ENCODE measurements at places on chromosomes 7 and 10.

DNA sequence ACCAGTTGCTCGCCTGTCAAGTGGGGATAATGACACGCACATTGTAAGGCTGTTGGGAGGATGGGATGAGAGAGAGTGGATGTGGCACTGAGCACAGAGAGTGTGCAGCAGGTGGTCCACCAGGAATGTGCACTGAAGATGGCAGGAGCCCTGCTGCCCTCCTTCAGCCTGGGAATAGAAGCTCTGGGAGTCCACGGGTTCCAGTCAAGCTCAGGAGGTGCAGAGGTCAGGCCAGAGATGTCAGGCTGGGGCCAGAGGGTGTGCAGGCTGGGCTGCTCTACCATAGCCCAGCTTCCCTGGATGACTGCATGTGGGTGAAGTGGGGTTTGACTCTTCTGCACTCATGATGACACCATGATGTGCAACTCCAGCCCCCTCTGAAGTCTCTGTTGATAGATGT is 58.7 kb downstream of the C10orf120 start:
- no peak for DNase-seq

DNA sequence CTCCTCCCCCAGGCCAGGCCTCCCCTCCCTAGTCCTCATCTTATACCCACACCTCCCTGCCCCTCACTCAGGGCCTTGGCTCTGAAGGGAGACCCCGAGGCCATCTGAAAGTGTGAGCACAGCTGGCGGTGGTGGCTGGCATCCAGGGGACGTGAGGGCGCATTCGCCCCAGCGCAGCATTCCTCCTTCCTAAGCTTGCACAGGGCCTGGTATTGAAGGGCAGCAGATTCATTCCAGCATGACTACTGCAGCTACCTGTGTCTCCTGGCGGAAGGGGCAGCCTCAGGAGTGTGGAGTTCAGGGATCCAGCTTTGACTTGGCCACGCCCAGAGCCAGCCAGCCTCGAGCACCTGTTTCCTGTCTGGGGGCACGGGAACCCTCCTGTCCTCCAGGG is 72.6 kb downstream of the PARP12 start:
- DNase-seq, result no peak

- no peak for DNase-seq
Measured at GRCh38 chr10:125331056-125331455, 170.7 kb upstream of the CTBP2 start.

GRCh38 chr7:155962968-155963300 is 150.7 kb upstream of the SHH start:
- no peak for DNase-seq

DNA sequence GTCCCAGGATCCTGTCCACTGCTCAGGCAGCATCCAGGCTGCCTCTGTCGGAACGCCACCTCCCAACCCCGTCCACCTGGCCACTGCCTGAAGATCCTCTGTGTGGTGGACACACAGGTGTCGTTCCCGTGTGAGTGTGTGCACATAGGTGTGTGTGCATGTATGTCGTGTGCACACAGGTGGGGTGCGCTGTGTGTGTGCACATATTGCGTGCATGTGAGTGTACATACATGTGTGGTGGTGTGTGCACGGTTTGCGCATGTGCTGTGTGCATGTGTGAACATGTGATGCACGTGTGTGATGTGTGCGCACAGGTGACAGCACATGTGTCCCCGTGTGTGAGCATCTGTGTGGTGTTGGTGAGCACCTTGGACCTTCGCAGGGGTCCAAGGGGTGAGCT is 7.1 kb downstream of the TMEM184A start:
- no peak for DNase-seq

DNA sequence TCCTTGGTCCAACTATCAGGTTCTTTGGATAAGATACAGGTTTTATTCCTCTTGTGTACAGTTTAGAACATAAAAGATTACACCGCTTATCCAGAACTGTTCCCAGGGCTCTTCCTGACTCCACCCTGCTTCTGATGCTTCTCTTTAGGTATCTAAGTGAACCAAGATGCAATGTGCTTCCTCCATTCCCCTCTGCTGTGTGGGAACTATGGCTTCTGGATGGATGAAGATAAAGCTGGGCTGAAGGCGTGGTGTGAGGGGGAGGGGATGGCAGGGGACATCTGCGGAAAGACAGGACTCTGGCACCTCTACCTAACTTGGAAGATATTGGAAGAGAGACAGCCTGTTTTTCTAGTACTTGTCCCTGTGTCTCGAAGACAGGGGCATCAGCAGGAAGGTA is 209.9 kb upstream of the TBX20 start:
- DNase-seq, result no peak

DNA sequence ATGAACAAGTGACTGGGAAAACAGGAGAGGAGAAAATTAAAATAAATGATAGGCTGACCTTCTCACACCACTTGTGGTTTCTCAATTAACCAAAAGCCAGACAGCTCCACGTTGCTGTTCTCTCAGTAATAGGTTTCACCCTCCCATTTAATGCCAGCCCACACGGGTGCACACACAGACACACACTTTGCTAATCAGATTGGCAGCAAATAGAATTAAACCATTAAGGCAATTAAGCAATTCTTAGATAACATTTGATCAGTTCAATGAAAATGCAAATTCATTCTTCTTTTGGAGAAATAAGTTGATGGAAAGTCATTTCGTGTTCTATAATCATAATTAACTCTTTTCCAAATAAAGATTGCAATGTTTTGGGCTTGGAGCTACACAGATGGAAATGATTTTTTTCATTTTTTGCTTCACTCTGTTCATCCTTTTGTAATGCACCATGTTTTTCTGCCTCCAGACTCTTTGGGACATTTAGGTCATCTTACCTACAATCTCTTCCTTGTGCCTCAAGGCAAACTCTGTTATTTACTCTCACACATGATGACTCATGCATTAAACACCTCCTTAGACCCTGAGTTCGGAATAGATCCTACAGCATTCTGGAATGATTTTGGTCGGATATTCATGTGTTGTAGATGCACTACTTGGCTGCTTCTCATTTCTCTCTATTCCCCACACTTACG is 700.7 kb downstream of the AUTS2 start:
- no peak for DNase-seq

DNA sequence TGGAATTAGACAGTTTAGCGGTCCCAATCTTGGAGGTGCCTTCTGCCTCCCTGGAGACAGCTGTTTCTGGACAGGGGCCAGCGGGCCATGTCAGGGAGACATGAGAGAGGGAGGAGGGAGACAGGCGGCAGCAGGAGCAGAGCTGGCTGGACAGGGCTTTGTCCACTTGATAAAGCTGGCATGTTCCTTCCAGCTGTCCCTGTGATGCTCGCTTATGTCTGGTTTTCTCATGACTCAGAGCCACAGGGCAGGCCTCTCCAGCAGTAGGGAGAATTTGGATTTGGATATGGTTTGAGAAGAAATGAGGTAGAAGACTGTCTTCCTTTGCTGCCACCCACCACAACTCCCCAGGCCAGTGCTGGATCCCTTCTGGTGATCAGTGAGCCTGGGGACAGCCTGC is 51.7 kb upstream of the SORCS3 start:
- no peak for DNase-seq

DNA sequence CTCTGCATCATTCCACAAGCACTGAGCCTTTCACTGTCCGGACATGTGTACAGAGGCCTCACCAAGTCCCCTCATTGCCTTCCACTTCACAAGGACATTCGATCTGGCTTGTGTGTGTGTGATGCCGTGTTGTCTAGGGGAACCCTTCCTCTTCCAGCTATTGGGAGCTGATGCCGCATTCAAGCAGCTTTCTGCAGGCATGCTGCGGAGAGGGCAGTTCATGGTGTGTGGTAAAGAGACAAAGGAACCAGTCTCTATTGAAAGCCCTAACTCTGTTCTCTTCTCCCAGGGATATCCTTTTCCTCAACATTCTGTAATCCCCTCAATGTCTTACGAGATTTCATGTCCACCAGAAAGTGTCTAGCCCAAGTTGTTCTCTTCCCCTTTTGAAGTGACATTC is 141.6 kb downstream of the ALOX5 start:
- DNase-seq, result no peak

- DNase-seq, result no peak
Measured at GRCh38 chr7:144821067-144821466, 14.8 kb downstream of the TPK1 start.

DNA sequence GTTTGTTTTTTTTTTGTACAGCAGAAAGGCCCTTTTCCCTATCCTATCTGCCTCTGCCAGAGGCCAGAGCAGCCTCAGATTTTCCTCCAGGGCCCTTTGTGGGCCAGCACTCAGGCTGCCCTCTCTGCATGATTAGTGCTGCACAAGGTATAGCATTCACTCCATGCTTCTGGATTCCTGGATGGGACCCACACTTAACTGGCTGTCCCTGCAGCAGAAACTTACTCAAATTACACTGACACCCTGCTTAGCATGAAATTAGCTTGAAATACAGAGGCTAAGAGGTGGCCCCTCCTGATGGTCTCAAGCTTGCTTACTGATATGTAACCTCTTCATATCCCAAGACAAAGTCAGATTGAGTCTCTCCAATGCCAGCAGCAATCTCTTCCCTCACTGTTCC is 239.3 kb downstream of the SORCS1 start:
- no peak for DNase-seq

- no peak for DNase-seq
Measured at GRCh38 chr10:36880898-36881297, 244.5 kb upstream of the ANKRD30A start.

- no peak for DNase-seq
Measured at GRCh38 chr7:69817121-69817520, 218.8 kb downstream of the AUTS2 start.

- DNase-seq, result no peak
Measured at GRCh38 chr10:45198486-45199204, 116.8 kb downstream of the OR13A1 start.

DNA sequence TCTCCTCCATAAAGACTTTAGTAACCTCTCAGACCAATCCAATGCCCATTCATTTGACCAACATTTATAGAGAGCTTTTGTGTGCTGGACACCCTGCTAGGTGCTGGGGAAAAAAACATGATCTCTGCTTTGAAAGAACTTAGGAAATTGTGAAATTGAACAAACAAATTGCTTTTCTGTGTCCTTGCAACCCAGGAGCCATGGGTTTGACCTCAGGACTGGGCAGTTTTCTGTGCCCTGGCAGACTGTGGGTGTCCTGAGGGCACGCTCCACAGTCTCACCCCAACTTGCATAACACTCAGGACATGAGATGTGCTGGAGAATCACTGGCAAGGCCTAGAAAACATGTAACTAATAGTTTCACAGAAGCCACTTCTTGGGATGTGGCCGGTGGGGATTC is 429.1 kb upstream of the ZMIZ1 start:
- DNase-seq, result no peak

- no peak for DNase-seq
Measured at GRCh38 chr7:120254845-120255244, 18.1 kb upstream of the KCND2 start.

DNA sequence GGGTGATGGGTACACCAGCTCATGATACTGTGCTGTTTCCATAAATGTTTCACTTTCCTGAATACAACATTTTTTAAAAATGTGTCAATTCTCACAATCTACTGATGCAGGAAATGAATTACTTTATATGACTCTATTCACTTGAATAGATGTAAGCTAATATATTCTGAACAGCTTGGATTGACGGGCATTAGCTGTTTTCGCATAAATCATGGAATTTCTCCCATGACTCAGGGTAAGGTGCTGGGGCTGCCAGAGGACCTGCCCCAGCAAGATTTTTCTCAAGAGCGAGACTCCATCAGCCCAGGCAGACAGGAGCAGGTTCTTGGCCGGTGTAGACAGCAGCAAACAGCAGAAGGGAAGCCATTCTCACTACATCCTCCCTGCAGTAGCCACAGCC is 107.1 kb downstream of the PFKFB3 start:
- DNase-seq, result no peak

DNA sequence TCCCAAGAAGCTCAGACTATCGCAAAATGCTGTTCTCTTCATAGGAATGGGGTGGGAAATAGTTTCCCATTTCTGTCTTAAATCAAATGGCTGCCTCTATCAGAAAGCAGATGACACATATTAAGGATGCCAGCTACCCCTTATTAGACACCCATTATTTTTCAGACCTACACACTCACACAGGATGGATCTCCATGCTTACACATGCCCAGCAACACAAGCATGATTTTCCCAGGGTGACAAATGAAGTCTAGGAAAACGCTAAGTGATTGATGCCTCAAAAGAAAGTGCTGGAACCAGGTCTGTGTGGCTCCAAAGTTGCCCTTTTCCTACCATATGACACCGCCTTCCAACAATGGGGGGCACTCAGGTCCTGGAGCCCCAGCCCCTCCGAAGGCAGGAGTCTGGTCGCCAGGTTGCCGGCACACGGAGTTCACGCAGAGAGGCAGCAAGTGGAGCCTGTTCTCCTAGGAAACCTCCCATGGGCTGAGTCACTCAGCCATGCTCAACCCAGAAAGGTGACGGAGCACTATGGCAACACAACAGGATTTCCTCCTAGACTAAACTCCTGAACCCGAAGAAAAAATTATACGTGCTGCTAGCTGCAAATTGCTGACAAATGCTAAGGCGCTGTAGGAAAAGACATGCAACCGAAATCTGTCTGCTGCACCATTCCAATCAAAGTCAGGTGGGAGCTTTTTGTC is 19.8 kb downstream of the VOPP1 start:
- no peak for DNase-seq

DNA sequence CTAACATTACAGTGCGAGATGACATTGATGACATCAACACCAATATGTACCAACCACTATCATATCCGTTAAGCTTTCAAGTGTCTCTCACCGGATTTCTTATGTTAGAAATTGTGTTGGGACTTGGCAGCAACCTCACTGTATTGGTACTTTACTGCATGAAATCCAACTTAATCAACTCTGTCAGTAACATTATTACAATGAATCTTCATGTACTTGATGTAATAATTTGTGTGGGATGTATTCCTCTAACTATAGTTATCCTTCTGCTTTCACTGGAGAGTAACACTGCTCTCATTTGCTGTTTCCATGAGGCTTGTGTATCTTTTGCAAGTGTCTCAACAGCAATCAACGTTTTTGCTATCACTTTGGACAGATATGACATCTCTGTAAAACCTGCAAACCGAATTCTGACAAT is 4.3 kb downstream of the GPR22 start:
- no peak for DNase-seq

DNA sequence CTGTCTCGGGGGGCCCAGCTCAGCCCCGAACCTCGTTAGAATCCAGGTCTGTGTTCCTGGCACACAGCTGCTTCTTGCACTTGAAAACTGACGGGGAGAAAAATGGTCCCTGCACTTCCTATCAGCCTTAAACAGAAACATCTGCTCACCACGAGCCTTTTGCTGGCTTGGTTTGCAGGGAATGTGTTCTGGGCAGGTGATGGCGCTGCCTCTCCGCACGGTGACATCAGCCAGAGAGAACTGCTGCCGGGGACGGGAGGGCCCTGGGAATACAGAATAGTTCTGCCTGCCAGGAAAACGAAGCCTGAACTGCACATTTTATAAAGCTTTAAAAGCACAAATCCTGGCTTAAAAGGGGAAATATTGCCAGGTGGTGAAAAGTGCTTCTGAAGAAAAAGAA is 622.5 kb downstream of the TYW1 start:
- DNase-seq, result no peak

GRCh38 chr7:139737221-139738100 is 40.3 kb downstream of the HIPK2 start:
- DNase-seq, result no peak

GRCh38 chr10:20380401-20380800 is 516.7 kb downstream of the NEBL start:
- DNase-seq, result no peak
